HFF-Myc (cell line): ENCODE measurements at places on chromosomes 2 and 18.

DNA sequence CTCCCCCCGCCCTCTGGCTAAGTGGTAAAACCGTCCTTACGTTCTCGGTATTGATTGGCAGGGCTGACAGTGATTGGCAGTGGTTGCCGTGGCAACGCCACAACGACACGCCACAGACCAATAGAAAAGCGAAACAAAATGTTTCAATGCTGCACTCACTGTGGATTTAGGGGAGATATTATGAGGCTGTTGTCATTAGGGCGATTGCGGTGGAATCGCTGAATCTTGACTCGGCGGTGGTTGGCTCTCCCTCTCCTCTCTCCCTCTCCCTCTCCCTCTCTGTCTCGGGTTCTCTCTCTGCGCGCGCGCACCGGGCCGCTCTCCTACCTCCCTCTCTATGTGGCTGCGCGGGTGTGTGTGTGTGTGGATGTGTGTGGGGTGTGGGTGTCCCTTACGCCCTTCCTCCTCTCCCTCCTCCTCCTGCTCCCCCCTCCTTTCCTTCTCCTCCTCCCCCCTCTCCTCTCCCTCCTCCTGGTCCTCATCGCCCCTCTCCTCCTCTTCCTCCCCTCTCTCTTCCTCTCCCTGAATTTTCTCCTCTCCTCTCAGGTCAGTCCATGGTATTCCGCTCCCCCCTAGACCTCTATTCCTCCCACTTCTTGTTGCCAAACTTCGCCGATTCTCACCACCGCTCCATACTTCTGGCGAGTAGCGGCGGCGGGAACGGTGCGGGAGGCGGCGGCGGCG, at the start of gene SIX3:
Gene SIX3 (plus strand): TSS at position 152 of the 684 bp plus-strand sequence. CDS start 403 bp downstream, at position 555.
- DNase-seq: no peak

- no peak for DNase-seq
Observed at GRCh38 chr2:152098496-152099366, at the start of gene CACNB4. TSS of gene CACNB4 (minus strand) at chr2:152099044.

GRCh38 chr2:240570531-240571313, 2.4 kb downstream of the RNPEPL1 start:
- no peak for DNase-seq

DNA sequence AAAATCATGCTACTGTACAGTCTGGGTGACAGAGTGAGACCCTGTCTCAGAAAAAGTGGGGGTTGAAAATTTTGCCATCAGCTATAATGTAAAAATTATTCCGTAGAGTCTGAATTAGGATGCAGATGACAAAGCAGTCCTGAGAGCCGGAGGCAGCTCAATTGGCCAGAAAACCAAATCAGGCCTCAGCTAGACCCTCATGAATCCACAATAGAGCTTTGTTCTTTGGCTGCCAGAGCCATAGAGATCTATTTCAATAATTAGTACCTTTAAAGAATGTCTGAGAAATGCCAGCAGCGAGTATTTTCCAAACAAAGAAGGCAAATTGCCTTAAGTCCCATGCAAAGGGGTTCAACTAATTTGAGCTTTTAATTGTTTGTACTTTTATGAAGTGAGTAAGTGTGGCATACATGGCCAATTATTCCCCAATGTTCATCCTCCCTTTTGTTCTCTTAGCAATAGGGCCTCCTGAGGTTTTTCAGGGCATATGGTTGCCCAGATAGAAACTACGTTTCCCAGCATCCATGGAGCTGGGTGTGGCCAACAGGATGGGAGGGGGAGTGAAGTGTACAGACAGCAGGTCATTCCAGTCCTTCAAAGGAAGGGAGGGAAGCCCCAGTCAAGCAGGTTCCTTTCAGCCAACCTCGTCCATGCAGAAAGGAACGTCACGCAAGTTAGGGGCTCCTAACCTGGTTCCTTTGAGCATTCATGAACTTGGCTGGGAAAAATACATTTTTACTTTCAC, 211.3 kb upstream of the APCDD1 start:
- DNase-seq: no peak

- no peak for DNase-seq
Observed at GRCh38 chr2:159066541-159067156, 98.2 kb downstream of the TANC1 start.

DNA sequence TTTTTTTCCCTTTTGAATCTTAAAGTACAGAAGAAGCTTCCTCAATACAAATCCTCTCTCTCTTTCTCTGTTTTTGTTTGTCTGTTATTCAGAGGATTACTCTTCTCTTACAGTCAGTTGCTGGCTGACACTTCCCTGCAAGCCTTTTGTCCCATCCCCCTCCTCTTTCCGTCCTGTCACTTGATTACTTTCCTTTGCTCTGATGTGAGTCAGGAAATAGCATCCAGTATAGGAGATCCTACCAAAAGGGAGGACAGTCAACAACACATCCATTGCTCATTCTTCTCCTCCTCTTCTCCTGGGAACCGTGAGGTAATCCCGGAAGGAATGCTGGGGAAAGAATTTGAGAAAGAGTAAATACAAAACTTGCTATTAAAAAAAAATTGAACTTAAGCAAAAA, 79.3 kb upstream of the SCN7A start:
- DNase-seq: peak; percentile 4

DNA sequence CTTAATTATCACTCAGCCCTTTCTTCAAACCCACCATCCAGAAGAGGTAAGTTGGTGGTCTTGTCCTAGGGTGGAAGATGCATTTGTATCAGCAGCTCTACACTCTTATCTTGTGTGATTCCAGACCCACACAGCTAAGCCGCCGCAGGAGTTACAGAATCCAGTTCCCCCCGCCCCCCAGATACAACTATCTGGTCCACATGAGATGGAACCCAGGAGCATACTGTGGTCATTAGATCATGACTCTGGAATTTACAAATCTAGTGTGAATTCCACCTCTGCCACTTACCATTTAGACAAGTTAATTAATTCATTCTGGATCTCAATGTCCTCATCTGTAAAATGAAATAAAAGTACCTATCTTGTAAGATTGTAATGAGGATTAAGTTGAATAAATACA, 486.4 kb downstream of the BCL11A start:
- DNase-seq: no peak

DNA sequence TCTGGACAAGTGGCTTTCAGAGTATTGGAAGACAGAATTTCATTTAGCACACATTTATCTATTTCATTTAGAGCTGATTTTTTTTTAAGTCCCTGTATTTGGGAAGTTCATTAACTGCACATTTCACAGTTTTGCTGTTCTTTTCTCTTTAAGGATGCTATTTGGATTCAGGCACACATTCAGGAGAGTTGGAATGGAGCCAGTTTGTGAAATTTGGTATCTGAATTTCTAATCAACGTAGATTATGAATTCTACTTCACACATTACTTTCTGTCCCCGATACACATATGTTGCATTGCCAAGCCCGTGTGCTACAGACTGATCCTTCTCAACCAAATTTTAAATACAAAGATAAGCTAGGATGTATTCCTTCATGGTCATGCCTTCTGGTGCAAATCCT, 503.9 kb downstream of the IRS1 start:
- no peak for DNase-seq
